ENCODE measurements at places on chromosomes 16 and 17.
A peak's percentile ranks its signal among the peaks of the same experiment; 100 is the strongest.

DNA sequence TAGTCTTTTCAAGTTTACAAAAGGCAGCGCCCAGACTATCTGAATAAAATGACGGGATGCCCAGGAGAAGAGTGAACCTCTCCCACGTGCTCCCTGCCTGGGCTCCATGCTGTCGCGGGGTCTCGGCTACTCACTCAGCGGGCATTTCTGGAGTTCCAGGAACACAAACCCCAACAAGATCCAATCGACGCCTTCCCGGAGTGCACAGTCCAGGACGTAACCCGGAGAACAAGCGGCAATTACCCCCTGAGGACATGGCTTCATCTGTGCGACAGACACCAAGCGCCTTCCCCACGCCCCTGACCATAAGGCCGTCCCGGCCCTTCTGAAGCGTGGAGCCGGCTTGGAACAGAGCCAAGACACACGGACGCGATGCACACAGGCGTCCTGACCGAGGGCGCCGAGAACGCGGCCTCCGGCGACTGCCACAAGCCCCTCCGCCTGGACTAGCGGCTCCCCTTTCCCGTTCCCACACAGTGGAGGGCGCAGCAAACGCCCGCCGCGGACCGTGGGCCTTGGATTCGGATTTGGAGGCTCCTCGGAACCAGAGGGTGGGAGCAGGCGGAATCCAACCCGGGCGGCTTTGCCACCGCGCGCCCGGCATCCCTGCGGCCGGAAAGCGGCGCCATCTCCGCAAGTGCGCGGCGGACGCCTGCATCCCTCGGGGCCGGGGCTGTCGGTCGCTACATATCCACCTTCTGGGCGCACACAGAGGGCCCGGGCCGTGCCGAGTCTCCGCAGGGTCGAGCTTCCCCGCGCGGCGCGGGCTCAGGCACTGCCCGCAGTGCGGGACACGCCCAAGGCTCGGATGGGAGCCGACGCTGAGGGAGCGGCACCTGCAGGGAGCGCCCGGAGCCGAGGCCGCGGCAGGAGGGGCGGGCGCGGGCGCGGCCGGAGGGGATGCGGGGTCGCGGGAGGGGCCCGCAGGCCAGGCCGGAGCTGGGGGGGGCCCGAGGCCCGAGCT is 725 bp downstream of the ABCA3 start:
- no peak for DNase-seq

- DNase-seq, result no peak
These were observed 30.1 kb downstream of the LCMT1 start for GRCh38 chr16:25141648-25142047.

- no peak for DNase-seq
These were observed 45.3 kb upstream of the MSI2 start for GRCh38 chr17:57210972-57211411.

DNA sequence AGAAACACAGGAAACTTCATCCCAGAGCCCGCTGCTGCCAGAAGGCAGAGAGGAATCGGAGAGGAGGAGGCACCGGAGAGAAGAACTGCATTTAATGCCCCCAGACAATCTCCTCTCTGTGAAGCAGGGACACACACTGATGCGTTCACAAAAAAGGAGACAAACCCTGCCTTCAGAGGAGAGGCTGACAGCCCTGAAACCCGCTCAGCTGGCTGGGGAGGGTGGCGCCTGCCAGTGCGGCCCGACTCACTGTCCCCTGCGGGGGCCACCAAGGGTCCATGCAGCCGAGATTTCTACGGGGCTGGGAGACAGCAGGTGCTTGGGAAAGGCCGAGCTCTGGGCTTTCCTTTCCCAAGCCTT is 21.9 kb upstream of the CACNG1 start:
- no peak for DNase-seq

GRCh38 chr17:75571197-75571884 is 16.3 kb upstream of the MYO15B start:
- no peak for DNase-seq

- DNase-seq, result no peak
These were observed 15.6 kb upstream of the CBFB start for GRCh38 chr16:67013233-67013822.

DNA sequence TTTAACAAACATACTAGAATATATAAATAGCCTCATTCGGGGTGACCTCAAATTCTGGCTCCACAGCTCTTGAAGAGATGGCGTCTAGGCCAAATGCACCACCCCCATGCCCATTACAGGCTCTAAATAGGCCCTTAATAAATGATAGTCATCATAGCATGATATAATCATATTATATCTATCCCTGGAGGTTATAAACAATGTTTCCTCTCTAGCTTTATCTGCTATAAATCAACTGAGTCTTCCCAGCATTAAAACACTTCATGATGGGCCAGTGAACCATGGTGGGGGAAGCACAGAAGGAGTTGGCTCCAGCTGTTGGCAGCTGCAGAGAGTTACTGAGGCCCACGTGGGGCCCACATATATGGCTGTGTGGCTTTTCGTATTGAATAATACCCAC is 214.9 kb upstream of the MPHOSPH6 start:
- DNase-seq, result no peak

- DNase-seq, result no peak
These were observed 147.4 kb downstream of the CYLD start for GRCh38 chr16:50889276-50889675.

GRCh38 chr17:79002796-79003593 is 6.6 kb downstream of the CANT1 start:
- no peak for DNase-seq

DNA sequence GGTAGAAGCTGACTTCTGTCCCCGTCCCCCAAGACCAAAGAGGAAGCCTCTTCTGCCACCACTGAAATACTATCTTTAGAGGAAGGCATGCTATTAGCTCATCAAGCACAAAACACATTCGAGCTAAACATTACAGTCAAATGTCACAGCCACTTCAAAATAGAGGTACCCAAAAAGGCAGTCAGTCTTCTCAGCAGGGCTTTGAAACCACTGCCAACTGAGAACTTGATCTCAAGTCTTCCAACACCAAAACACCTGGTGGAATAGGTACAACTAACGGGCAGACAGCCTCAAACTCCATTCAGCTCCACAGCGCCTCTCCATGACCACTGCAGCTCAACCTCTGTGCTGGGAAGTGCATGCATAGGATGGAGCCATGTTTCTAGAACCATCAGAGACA is 36.0 kb downstream of the ZFHX3 start:
- DNase-seq, result no peak

DNA sequence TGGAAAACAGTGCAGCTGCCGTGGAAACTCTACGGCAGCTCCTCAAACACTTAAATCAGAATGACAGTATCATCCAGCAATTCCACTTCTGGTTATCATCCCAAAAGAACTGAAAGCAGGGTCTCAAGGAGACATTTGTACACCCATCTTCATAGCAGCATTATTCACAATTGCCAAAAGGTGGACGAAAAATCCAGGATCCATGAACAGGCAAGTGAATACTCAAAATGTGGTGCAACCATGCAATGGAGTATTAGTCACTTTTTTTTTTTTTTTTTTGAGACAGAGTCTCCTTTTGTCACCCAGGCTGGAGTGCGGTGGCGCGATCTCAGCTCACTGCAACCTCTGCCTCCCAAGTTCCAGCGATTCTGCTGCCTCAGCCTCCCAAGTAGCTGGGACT is 10.6 kb upstream of the AATK start:
- no peak for DNase-seq

- DNase-seq, result no peak
These were observed 147.8 kb downstream of the MSI2 start for GRCh38 chr17:57404073-57404472.

DNA sequence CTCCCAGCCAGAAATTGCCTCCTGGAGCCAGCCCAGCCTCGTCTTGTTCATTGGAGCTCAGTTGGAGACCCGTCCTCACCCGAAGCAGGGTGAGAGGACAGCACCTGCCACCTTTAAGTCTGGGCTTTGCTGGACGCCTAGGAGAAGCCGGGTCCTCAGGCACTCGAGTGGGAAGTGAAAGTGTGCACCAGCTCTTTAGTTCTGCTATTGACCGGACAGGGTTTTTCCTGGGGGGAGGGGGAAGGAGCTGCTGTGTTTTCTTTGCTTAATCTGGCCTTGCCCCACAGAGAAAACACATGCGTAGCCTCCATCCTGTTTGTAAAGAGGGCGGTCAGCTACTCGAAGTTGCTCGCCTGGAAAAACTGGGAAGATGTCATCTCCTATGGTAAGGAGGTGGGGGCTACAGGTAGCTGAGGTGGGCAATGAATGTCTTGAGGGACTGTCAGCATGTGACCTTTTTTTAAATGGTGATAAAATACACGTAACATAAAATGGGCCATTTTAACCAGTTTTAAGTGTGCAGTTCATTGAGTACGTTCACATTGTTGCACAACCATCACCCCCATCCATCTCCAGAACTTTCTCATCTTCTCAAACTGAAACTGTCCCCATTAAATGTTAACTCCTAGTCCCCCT is 34.4 kb downstream of the CMIP start:
- DNase-seq, result no peak

DNA sequence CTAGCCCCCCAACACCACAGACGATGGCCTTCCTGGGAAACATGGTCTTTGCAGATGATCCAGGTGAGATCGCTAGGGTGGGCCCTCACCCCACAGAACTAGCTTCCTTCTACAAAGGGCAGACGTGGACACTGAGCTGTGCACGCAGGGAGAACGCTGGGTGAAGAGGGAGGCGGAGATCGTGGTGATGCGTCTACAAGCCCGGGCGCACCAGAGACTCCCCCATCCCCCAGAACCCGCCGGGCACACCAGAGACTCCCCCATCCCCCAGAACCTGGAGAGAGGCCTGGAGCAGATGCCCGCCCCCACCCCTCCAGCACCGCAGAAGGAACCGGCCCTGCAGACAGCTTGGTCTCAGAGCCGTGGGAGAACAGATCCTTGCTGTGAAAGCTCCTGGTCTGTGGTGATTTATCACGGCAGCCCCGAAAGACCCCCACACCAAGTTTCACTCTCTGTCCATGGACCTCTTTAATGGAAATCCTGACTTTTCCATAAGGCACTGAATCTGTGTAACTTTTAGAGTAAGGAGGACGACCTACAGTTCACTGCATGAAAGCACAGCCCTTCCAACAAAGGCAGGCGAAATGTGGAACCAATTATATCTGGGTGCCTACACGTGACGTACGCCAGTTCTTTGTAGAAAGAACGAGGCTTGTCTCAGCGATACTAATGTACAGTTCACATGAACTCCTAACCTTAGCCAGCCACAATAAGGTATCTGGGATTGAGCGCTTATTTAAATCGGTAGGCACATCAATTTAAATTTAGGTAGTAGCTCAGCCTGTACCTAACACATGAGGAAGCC is 88.5 kb downstream of the ANKRD11 start:
- DNase-seq, result peak; percentile 30

GRCh38 chr17:73286863-73287296 is 24.9 kb downstream of the CDC42EP4 start:
- DNase-seq, result no peak

- DNase-seq, result no peak
These were observed 137.7 kb upstream of the CRHR1 start for GRCh38 chr17:45646288-45646988.

DNA sequence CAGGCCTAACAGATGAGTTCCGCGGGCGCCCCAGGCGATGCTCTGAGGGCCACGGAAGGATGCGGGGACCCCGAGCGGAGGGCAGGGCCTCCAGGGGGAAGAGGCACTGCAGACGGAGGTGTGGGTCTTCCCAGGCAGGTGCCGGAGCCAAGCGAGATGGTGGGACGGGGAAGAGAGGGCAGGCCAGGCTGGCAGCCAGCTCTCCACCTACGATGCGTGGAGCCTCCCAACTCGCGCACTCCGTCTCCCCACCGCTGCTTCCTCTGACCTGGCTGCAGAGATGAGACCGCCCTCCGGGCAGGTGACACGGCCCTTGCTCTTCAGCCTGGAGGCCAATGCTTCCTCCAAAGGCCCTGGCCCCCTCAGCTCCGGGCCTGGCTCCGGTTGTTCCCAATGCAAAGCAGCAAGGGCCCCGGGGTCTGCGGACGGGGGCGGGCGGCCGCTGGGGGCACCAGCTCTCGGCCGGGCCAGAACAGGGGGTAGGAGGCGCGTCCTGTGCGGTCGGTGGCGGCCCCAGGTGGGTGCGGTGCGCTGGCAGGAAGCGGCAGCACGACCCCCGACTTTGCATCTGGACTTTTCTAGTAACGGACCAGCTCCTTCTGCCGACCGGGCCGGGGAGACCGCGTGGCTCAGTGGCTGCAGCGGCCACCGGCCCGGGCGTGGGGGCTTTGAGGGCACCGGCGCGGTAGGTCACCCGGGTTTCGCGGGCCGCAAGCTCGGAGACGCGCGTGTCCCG is 1.5 kb upstream of the SOX8 start:
- no peak for DNase-seq

- DNase-seq, result no peak
These were observed 9.6 kb downstream of the CFDP1 start for GRCh38 chr16:75423723-75424104.

- no peak for DNase-seq
These were observed 3.9 kb upstream of the KRT33A start for GRCh38 chr17:41354536-41354935.

- no peak for DNase-seq
These were observed 10.2 kb upstream of the MAF start for GRCh38 chr16:79610771-79611170.

GRCh38 chr17:29143894-29144293 is 36.3 kb downstream of the MYO18A start:
- DNase-seq, result no peak

- DNase-seq, result no peak
These were observed 10.5 kb upstream of the SALL1 start for GRCh38 chr16:51161440-51162195.

DNA sequence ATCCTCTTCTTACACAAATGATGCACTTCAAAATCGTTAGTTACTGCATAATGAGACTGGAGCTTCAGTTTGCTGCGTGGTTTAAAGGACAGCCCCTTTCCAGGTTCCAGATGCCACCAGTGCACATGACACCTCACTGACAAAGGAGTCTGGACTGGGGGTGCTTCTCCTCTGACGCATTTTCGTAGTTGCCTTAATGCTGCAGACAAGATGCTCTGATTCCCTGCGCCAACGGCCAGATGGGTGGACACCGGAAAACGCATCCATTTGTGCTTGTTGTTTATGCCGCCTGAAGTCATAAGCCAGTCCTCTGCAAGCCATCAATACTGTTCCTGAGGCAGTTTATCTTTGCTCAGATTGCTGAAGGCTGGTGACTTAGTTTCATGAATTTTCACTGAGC is 16.0 kb downstream of the FBXO31 start:
- DNase-seq, result no peak

DNA sequence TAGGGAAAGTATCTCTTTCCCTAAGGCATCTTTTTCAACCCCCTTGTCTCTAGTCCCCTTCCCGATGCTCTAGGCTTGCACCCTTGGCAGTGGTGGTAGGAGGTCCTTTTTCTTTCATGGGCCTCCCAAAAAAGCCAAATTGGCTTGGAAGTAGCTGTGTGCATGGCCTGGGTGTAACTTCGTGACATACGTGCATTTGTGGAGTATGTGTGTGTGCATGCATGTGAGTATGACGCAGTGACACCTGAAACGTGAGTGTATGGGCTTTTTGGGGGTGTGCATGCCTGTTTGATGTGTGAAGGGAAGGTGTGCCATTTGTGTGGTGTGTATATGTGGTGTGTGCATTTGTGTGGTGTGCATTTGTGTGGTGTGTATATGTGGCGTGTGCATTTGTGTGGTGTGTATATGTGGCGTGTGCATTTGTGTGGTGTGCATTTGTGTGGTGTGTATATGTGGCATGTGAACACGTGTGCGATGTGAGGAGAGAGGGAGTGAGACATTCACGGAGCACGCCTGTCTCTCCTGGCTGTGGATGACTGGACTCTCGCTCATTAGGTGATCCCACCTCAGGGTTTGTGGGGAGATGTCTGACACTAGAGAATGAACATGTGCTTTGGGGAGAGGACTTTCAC is 15.7 kb downstream of the IGFBP4 start:
- no peak for DNase-seq
